ENCODE measurements at places on chromosomes 1 and 21. TPM values are rescaled to one million over a fixed set of nuclear protein-coding genes. Genes with fewer than 3 reads are reported as not detected.

GRCh38 chr1:233240829-233241682, 54.5 kb downstream of the PCNX2 start:
- peak; percentile 67 for DNase-seq

The C1orf115 gene
- 19.6 TPM for total RNA-seq

- DNase-seq, result peak; percentile 93
Observed at GRCh38 chr1:207822602-207823451, 71.0 kb downstream of the CD46 start.

The CASZ1 gene
- total RNA-seq, result 4.5 TPM

- no peak for DNase-seq
Observed at GRCh38 chr1:42482635-42483153, 19.6 kb downstream of the CCDC30 start.

DNA sequence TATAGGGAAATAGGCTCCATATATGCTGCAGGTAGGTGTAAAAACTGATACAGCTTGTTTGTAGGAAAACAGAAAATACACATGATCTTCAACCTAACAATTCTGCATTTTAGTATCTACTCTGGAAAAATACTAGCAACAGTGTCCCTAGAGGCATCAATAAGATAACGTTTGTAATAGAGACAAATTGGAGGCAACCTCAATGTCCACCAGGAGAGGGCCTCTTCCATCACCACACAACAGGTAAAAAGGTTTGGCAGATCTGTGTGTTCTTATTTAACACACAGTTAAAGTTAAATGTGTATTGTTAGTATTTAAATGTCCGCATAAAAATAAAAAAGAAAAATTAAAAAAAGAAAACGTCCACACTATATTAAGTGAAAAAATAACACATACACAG, 5.4 kb downstream of the EIF2D start:
- no peak for DNase-seq

Measured in ovary (tissue), 10 donors.